T-helper 1 cell (primary cell): ENCODE measurements at places on chromosomes 5 and 9.
A peak's percentile ranks its signal among the peaks of the same experiment; 100 is the strongest.

DNA sequence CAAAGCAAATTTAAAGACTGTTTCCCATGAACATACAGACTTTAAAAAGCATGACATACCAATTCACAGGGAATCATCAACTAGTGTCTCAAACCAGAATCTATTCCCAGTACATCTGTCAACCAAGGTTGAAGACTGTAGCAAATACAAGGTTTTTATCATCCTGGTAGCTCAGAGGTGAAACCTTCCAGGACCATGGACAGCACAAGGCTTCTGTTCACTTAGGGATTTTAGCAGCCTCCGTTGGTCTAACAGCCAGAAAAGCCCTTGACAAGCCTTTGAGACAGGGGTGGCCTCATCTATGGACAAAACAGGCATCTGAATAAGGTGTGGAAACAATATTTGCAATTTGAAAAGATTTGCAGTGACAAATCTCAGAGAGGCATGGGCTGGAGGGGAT, 119.0 kb downstream of the TRIM32 start:
- DNase-seq = no peak

DNA sequence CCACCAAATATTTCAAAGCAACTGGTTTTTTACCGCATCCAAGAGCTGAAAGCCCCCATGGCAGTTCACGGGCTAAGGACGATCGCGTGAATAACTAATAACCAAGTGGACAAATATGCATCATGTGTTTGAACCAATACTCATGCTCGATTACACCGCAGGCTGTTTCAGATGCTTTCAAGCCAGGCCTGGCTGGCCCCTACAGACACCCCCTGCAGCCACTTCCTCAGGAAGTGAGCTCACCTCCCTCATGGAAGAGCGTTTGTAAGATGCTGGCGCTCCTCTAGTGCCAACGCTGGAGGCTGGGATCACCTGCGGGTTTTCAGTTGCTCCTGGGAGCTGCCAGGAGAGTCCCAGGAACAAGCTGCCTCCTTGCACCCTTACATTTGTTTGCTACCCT, 53.9 kb upstream of the PTCH1 start:
- DNase-seq = no peak

DNA sequence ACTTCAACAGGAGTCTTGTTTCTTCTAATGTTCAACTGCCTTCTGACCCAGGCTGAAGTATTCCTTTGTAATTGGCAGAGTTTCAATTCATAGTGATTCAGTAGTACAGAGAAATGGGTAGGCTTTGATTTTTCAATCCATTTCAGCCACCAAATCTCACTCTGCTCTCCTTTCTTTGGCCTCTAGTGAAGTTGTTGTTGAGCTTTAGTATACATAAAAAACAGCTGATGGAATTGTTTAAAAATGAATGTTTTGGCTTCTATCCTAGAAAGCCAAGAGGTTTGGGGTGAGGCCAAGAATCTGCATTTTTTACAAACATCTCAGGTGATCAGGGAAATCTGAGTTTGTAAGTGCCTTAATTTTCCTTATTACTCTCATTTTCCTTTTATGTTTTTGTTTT, 182.9 kb upstream of the MAP1B start:
- DNase-seq = no peak

DNA sequence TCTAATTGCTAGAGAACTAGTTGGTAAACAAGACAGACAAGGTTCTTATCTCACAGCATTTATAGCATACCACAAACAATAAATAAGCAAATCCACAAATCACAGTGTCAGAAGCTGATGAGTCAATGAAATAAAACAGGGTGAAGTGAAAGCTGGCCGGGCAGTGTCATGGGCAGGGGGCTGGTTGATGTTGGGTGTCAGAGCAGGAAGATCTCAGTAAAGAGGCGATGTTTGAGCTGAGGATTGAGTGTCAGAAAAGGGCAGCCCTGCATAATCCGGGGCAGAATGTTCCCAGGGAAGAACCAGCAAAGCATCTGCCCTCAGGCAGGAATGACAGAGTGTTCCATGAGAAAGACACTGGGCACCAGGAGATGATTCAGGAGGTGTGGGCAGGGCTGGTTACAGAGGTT, 183.4 kb downstream of the GOLPH3 start:
- DNase-seq = no peak

DNA sequence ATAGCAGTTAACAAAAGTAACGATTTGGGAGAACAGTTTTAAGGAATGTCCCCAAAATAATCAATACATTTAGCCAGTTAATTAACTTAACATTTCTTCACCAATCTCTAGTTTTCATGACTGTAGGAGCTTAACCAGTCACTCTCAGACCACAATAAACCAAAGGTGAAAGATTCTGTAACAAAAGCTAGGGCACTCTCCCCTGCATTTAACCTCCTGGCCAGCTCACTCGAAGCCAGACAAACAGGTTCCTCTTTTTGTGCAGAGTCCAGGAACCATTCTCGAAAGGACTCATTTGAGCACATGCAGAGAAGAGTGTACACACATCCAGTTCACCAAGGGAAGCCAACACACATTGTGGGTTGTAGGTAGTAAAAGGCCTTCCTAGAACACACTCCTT, 6.5 kb downstream of the IL7R start:
- no peak for DNase-seq

DNA sequence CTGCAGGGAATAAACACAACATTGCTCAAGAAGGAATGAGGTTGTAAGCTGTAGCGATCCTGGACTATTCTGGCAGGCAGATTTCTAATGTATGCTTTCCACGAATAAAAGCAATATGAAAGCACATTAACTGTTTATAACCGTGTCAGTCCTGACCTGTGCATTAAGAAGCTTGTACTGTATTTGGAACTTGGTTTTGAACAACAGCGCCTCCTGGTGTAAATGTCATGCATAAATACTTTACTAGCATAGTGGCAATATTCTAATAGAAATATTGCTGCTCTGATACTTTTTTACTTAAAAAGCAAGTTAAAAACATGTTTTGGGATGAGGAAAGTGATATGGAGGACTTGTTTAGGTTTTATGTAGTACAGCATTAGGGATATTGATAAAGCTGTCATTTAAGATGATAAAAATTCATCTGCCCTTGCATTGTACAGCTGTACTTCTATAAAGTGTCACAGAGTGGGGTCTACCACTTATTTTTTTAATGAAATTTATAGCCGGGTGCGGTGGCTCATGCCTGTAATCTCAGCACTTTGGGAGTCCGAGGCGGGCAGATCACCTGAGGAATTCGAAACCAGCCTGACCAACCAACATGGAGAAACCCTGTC, 70.7 kb upstream of the GNE start:
- peak; percentile 33 for DNase-seq

GRCh38 chr5:148808864-148809642, 17.4 kb upstream of the ADRB2 start:
- DNase-seq = no peak

GRCh38 chr9:72925891-72926290, 27.0 kb downstream of the ALDH1A1 start:
- DNase-seq = no peak

GRCh38 chr5:159864885-159865691, 51.2 kb upstream of the ADRA1B start:
- DNase-seq = no peak

DNA sequence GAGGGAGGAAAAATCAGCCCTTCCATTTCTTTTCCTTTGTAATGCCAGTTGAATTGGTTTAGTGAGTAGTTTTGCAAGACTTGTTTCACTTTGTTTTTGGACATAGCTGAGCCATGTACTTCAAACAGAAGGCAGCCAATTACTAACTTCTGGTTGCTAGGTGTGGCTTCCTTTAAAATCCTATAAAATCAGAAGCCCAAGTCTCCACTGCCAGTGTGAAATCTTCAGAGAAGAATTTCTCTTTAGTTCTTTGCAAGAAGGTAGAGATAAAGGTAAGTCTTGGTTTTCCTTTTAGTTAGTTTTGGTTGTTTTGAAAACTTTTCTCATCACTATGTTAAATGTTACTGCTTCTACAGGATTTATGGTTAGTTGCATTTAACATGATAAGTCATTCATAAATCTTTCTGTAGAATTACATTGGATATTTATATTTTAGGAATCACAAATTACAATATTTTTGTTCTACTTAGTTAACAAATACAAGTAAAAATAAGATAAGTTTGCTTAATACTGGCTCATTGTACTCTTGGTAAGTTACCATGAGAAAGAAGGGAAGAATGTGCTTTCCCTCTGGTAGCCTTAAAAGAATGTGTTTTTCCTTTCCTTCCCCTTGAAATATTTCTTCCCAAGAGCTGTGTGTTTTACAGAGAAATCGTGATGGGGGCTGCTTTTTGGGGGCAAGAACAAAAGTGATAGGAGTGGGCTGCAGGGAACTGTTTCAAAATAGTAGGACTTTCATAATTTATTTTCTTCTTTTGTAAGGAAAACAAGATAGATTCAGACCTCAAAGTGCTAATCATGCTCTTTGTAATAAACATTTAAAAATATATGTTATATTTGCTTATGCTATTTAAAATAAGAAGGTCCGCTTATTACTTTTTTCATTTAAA, at the start of gene ANXA1:
ANXA1 (plus strand) TSS at position 213 of the 890 bp plus-strand sequence. CDS start 6,671 bp downstream, outside the sequence.
- DNase-seq = no peak

GRCh38 chr5:156378159-156378558, 51.2 kb downstream of the SGCD start:
- DNase-seq = no peak

- DNase-seq = no peak
Measured at GRCh38 chr9:134130503-134131375, 5.1 kb upstream of the WDR5 start.

DNA sequence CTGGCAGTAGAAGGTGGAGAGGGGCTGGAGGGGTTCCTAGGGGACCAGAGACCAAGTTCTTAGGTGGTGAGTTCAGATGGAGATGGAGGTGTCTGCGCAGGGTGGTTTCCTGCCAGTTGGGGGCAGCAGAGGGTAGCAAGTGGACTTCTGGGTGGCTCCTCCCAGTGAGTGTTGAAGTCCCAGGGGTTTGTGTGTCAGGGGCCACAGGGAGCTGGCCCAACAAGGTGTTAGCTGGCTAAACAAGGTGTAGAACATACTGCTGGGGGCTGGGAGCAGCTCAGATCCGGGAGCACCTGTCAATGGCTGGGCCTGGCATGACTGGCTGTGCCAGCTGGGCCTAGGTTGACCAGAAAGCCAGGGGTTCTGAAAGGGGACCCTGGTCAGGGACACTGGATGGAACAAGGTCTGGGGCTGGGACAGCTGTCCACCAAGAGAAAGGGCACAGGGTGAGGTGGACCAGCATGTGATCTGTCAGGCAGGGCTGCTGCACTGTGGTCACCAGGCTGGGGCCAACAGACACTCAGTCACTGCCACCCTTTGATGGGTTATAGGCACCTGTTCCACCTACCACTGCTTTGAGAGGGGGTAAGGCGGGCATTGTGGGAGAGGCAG, 35.6 kb downstream of the DAB2IP start:
- DNase-seq = no peak

GRCh38 chr5:166617507-166617906, 1673.9 kb upstream of the WWC1 start:
- DNase-seq = no peak

DNA sequence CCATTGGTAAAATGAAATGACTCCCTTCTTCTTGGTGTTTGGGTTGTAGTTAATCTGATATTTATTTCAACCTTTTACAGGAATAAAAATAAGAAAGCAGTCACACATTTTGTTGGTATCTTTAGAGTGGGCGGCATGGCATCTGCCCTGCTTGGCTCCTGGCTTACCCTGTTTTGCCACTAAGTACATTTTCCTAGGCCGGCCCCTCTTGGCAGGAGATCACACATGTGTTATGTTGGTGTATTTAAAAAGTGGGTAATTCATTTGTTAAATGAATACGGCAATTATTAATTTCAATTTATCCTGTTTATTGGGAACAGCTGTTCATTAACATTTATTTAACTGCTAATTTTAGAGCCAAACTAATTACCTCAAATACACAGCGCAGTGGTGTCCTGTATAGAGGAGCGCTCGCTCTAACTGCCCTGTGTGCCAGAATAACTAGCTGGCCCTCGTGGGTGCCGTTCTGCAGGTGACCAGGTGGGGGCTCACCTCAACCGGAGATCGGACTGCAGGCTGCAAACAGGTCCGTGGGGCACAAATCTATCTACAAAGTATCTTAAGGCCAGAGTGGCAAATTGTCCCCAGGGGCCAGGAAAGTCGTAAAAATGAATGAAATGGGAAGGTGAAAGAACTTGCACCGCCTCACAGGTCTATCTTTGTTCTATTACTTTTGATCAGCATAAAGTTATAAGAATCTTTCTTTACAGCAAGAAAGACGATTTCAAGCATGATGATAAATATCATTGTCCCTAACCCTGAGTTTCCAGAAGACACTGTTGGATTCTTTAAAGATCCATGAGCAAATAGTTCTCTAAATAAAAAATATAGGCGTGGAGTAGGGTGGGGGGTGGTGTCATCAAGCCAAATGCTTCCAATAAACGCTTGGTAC, 26.2 kb upstream of the GPR151 start:
- DNase-seq = peak; percentile 17

DNA sequence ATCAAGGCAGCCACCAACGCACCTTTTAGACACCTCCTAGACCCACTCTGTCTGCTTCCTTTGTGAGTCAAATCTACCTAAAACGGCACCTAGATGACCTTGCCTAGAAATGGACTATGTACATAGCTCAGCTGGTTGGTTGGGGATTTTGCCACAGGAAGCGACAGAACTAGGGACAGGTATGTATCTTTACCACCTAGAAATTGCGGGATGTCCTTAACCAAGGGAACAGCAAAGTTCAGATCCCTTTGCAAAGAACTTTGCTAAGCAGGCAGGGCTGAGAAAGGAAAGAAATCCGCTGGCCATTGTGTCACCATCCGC, 2.0 kb upstream of the ENC1 start:
- no peak for DNase-seq

DNA sequence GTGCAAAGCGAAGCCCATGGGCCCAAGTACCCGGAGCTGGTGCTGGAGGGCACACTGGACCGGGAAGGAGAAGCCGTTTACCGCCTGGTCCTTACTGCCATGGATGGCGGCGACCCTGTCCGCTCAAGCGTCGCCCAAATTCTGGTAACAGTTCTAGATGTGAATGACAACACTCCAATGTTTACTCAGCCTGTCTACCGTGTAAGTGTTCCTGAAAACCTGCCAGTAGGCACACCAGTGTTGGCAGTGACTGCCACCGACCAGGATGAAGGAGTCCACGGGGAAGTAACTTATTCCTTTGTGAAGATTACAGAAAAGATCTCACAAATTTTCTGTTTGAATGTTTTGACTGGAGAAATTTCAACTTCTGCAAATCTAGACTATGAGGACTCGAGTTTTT, 936 bp downstream of the PCDHGA6 start:
- DNase-seq = no peak

GRCh38 chr5:74141053-74141452, 499.5 kb downstream of the ENC1 start:
- DNase-seq = no peak

GRCh38 chr9:125493384-125493783, 213.6 kb downstream of the MAPKAP1 start:
- DNase-seq = no peak

GRCh38 chr5:66223637-66224036, 79.5 kb downstream of the SREK1 start:
- DNase-seq = no peak

- DNase-seq = no peak
Measured at GRCh38 chr9:92064711-92065110, 50.5 kb downstream of the SPTLC1 start.

DNA sequence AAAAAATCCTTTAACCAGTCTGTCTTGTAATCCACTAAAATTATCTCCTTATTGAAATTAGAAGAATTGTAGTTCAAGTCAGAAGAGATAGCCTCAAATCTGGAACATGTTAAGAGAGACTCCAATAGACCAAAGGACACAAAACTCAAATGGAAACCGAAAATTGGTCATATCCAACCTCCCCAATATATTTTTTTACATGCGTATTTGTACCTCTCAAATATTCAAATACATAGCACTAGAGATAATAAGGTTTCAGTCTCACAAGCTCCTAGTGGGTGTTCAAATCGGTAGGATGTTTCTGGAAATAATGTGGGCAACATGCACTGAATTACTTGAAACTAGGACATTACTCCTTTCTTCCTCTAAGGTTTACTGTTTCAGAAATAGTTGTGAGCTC, 33.5 kb downstream of the EPB41L4A start:
- no peak for DNase-seq
